Stimulated activated CD4-positive, alpha-beta T cell treated with anti-CD3 and anti-CD28 coated beads, Interleukin-1b, Interleukin-23, amount 100 ng/mL, for 4 hours (primary cell): ENCODE measurements at places on chromosomes 2 and 18.

DNA sequence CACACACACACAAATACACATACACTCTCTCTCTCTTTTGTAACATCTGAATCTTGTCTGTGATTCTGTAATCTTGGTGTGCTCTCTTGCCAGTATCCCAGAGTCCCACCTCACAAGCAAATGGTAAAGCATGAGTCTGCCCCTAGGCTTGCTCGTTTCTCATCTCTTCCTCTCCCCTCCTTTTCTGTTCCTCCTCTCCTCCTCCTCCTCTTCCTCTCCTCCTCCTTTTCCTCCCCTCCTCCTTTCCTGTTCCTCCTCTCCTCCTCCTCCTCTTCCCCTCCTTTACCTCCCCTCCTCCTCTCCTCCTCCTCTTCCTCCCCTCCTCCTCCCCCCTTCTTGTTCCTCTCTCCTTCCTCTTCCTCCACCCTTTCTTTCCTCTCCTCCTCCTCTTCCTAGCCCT is 59.0 kb downstream of the TNFRSF11A start:
- DNase-seq = no peak

DNA sequence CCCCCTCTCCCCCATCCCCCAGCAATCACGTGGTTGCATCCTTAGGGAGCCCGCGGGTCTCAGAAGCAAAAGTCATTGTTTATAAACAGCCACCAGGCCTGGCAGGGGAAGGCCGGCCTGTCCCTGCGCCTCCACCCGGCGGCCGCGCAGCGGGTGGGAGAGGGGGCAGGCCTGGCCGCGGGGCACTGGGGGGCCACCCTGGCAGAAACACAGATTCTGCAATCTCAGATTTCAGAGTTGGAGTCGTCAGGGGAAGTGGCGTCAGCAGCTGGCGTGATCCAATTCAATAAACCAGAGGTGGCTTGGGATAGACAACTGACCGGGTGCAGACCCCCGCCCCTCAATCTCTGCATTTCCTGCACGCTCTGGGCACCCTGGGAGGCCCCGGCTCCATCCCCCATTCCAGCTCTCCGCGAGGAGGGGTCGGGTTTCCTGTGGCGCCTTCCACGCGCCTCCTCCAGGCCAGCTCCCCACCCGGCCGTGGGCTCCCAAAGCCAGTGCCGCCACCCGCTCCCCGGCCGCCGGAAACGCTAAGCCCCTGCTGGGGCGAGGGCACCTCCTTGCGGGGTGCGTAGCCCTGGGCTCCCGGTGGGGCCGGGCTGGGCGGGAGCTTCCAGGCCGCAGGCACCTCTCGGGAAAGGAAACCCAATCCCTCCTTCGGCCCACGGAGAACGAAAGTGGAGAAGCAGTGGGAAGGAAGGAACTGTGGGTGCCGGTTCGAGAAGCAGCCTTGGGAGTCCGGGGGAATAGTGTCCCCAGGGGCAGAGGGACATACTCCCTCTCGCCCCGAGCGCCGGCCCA is 1.1 kb downstream of the BIN1 start:
- DNase-seq = no peak

DNA sequence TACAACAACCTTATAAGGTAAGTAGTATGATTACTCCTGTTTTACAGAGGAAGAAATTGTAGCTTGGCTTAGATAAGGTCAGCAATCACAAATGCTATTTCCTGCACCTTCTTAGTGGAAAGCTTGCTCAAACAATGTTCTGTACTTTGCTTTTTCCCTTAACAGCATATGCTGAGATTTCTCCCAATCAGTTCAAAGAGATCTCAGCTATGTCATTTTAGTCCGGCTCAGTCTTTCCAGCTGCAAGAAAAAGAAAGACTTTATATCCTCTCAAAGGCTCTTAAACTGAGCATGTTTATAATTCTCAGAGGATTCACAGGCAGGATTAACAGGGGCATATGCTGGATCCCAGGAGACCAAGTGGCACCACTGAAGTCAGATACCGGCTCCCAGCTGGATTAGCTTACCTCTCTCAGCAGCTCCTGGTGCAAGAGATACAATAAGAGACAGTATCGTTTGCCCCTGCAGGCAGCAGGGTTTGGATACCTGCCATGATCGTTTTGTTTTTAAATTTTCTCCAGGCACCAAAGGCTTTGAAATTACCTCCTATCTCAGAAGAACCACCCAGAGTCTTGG is 29.5 kb downstream of the KIAA2012 start:
- no peak for DNase-seq

GRCh38 chr2:46096260-46096659 is 200.9 kb upstream of the EPAS1 start:
- no peak for DNase-seq

GRCh38 chr18:67651438-67651837 is 134.9 kb upstream of the DSEL start:
- no peak for DNase-seq

GRCh38 chr2:105489168-105489878 is 90.5 kb upstream of the FHL2 start:
- no peak for DNase-seq

- no peak for DNase-seq
Observed at GRCh38 chr2:105537920-105538319, 139.1 kb upstream of the FHL2 start.

DNA sequence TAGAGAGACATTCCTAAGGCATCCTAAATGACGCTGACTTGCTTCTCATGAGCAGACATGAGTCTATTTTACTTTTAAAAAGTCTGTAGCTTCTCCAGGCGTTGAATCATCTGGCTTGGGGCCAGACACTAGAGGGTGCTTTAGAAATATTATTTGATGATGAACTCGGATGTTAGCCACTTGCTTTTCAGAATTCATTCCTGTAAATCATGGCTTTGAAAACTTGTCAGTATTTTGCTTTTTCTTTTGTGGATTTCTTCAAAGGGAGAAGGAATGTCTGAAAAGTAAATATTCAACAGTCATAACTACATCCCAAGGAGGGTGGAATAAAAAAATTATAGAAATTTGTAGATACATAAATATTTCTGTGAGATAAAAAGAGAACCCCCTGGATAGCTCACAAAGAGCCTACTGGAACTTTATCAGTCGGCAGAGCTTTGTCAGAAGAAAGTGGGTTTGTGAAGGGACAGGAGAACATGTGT is 370.8 kb downstream of the OSR1 start:
- DNase-seq = no peak

- DNase-seq = no peak
Observed at GRCh38 chr2:127084611-127085316, 22.2 kb downstream of the BIN1 start.

- DNase-seq = no peak
Observed at GRCh38 chr18:52648201-52648600, 308.2 kb downstream of the DCC start.

- DNase-seq = no peak
Observed at GRCh38 chr2:188983427-188984064, 9.4 kb downstream of the COL3A1 start.

DNA sequence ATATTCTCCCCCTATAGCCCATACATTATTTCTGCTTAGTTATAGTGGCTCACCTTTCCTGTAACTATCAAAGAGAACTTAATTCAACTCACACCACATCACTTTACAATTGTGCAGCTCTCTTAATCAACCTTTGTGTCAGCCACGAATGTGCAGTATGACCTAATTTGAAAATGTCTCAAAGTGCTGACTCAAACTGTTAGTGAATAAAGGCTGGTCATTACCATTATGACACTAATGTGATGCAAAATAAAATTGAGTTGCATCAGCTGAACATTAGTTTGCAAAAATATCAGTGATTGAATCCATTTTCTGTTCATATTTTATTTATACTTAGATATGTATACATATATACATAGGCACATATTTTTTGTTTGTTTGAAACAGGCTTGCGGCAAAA is 251.8 kb downstream of the MEIS1 start:
- DNase-seq = no peak

DNA sequence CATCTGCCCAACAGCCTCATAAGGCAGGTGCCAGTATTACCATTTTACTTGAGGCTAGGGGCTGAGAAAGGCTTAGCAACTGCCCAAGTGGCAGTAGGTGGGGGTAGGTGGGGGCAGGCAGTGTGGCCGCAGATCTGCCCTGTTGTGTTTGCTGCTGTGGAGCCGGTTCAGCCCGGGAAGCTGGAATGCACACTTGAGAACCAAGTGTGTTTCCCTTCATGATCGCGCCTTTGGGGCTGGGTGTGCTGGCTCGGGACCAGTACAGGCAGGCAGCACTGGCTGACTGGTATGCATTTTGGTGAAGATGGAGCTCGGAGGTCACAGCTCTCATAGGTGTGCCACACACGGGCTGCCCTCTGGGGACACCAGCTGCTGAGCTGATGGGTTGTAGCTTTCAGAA is 85.1 kb downstream of the CABLES1 start:
- DNase-seq = no peak

- no peak for DNase-seq
Observed at GRCh38 chr2:195343540-195343939, 313.5 kb upstream of the SLC39A10 start.

- no peak for DNase-seq
Observed at GRCh38 chr2:201798252-201798913, 8.0 kb upstream of the CDK15 start.

DNA sequence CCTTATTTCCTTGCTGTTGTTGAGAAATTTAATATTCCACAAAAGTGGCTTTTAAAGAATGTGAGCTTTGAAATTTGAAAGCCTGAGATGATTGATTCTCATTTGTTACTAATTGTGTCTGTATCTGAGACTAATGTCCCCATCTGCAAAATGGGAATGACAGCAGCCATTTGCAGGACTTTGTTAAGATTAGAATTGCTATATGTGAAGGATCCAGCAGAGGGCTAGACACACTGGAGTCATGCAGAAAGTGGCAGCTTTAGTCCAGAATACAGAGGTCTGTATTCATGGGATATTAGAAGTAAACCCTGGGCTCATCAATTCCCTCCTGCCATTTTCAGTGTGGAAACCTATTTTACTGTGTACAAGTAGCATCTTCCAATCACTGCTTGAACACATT is 296.5 kb upstream of the GYPC start:
- DNase-seq = no peak
